ENCODE measurements at places on chromosomes 11 and 22. TPM values are rescaled to one million over a fixed set of nuclear protein-coding genes. Genes with fewer than 3 reads are reported as not detected.
A peak's percentile ranks its signal among the peaks of the same experiment; 100 is the strongest.

GRCh38 chr11:834371-835316 lies 1.9 kb downstream of the CD151 start:
- DNase-seq, result peak; percentile 22

- DNase-seq, result no peak
Observed at GRCh38 chr22:20131859-20132685, 468 bp downstream of the ZDHHC8 start.

The TPBGL gene
- 2.3 TPM for total RNA-seq

DNA sequence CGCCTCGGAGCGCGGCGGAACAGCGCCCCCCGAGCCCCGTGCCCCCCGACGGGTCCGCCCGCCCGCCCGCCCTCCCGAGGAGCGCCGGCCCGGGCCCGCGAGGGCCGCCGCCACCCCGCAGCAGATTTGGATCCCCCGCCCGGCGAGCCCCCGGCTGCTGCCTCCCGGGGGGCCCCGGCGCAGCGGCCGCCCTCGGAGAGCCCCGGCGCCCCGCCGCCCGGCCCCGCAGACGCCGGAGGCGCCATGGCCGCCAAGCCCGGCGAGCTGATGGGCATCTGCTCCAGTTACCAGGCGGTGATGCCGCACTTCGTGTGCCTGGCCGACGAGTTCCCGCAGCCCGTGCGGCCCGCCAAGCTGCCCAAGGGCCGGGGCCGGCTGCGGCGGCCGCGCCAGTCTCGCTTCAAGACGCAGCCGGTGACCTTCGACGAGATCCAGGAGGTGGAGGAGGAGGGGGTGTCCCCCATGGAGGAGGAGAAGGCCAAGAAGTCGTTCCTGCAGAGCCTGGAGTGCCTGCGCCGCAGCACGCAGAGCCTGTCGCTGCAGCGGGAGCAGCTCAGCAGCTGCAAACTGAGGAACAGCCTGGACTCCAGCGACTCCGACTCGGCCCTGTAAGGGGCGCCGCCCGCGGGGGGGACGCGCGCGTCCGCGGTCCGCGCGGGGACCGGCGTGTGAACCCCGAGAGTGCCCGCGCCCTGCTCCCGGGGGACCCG lies 380 bp downstream of the C11orf96 start:
- peak; percentile 51 for DNase-seq

The EHF gene
- not detected for total RNA-seq

DNA sequence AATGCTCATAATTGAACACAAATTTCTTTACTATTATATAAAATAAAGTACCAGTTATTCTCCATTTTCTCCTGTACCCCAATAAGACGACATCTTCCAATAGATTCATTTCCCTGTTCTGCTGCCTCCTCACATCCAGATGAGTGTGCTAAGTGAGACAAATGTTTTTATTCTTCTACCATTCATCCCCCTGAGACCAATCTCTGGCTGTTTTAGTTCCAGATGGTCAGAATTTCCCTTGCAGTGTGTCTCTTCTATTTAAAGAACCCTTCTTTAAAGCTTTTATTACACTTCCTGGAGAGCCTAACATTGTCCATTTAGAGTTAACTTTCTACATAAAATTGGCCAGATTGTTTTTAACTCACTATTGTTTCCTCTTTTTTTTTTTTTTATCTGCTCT lies 41.2 kb upstream of the GLYATL1 start:
- DNase-seq, result no peak

The SERPIND1 gene
- not detected for total RNA-seq

- DNase-seq, result no peak
Observed at GRCh38 chr22:49405590-49405989, 422.1 kb downstream of the BRD1 start.

DNA sequence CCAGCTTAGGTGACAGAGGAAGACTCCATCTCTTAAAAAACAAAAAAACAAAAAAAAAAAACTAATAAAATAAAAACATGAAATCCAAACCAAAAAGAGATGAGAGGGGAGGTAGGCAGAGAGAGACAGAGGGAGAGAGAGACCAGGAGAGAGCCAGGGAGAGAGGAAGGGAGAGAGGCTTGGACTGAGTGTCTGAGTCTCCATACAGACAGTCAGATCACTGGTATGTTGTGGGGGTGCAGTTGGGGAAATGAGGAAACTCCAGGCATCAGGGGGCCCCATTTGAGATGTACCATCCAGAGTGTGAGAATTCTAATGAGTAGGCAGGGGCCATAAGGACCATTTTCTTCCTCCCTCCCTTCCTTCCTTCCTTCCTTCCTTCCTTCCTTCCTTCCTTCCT lies 53.1 kb upstream of the SEPTIN5 start:
- no peak for DNase-seq

DNA sequence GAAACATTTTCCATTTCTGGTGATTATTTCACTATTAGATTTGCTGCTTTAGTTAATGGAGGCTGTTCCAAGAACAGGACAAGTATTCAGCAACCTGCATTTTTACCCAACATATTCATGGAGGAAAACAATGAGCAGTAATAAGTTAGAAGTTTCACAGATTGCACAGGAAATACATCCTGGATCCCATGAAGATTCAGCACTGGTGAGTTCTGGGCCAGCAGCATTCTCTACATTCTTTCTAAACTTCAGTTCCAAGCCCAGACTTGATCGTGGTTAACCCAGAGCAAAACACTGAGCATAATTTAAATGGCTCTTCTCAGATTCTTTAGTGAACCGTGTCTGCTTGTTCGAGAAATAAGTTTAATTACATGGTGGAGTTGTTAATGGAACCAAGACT lies 3.8 kb downstream of the FJX1 start:
- no peak for DNase-seq

The CAVIN3 gene
- total RNA-seq, result 5.9 TPM

DNA sequence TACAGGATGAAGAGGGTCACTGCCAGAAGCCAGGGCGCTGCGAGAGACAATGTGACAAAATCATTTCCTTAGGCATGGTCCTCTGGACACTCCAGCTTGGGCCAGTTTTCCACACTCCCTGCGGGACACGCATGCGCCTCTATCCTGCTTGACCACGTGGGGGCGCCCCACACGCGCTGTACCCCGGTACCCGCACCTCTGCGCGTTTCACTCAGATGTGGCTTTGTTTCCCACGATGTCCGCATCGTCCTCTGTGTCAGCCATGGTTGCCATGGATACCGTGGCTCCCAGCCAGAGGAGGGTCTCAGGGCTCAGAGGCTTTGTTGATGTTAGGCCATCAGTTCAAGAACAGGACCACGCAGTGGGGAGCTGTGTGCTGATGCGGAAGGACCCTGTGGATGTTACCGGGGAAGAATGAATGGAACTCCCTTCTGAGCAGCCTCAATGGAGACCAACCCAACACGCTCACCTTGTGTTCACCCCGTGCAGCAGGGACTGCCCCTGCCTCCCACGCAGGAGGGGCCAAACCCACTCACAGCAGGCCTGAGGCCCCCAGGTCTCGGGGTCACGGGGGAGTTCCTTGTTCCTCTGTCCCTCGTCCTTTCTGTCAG lies 101.1 kb upstream of the SLC22A12 start:
- peak; percentile 82 for DNase-seq

The KCNK4 gene
- total RNA-seq, result 0.47 TPM

- no peak for DNase-seq
Observed at GRCh38 chr11:70112017-70112434, 33.9 kb downstream of the ANO1 start.

The CNGA4 gene
- total RNA-seq, result not detected

The UBQLN3 gene
- total RNA-seq, result not detected

The C11orf87 gene
- 0.27 TPM for total RNA-seq

GRCh38 chr11:79249295-79249993 lies 191.4 kb downstream of the TENM4 start:
- DNase-seq, result no peak

GRCh38 chr11:128796270-128796669 lies 70.8 kb downstream of the KCNJ1 start:
- DNase-seq, result no peak

GRCh38 chr22:40175611-40176244 lies 2.0 kb upstream of the TNRC6B start:
- no peak for DNase-seq

The THYN1 gene
- total RNA-seq, result 35.9 TPM

The APOL5 gene
- total RNA-seq, result not detected

DNA sequence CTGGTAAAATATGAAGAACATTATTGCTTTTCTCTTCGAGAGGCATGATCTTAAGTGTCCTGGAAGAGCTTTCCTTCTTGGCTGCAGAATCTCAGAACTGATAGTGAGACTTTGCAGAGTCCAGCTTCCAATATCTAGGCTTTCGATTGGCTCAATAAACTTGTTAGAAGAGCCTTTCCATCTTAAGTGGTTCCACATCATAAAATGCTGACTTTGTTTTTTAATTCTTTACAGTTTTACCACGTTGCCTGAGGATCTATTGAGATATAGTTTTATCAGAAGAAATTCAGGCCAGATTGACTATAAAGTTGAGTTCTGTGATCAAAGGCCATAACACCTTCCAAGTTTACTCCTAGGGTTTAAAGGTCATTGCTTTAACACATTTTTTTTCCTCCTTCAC lies 15.6 kb upstream of the DNAJB7 start:
- DNase-seq, result no peak

DNA sequence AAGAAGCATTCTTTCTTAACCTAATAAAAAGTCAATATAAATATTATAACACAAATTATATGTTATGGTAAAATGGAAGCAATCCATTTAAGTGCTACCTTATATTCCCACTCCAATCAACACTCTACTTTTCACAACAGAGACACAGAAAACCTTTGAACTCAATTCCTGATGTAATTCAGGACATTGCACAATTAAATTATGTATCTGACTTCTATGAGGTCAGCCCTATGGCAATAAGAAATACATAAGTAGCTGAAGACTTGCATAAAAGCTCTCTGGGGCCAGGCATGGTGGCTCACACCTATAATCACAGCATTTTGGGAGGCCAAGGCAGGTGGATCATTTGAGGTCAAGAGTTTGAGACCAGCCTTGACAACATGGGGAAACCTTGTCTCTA lies 6.8 kb downstream of the OR4D10 start:
- DNase-seq, result no peak

The DERL3 gene
- total RNA-seq, result 1.2 TPM

The ANKK1 gene
- not detected for total RNA-seq

GRCh38 chr22:36221799-36222751 lies 17.3 kb downstream of the APOL2 start:
- peak; percentile 43 for DNase-seq

The ZBTB3 gene
- 14.6 TPM for total RNA-seq

GRCh38 chr11:45876401-45876800 lies 9.1 kb upstream of the MAPK8IP1 start:
- DNase-seq, result no peak

The SCUBE2 gene
- 2.5 TPM for total RNA-seq

The GSTT2B gene
- 11.9 TPM for total RNA-seq

The CATSPER1 gene
- total RNA-seq, result not detected

DNA sequence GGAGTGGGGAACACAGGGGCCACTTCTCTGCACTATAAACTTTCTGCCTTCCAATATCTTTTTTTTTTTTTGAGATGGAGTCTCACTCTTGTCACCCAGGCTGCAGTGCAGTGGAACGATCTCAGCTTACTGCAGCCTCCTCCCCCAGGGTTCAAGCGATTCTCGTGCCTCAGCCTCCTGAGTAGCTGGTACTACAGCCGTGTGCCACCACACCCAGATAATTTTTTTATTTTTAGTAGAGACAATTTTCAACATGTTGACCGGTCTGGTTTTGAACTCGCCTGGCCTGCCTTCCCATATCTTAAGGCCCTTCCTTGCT lies 1.7 kb downstream of the SLC3A2 start:
- DNase-seq, result no peak

The GDPD4 gene
- not detected for total RNA-seq

The MOGAT2 gene
- total RNA-seq, result not detected

The MCHR1 gene
- total RNA-seq, result 1.7 TPM

The CHCHD10 gene
- total RNA-seq, result 35.9 TPM

The NCR3LG1 gene
- total RNA-seq, result 0.51 TPM

DNA sequence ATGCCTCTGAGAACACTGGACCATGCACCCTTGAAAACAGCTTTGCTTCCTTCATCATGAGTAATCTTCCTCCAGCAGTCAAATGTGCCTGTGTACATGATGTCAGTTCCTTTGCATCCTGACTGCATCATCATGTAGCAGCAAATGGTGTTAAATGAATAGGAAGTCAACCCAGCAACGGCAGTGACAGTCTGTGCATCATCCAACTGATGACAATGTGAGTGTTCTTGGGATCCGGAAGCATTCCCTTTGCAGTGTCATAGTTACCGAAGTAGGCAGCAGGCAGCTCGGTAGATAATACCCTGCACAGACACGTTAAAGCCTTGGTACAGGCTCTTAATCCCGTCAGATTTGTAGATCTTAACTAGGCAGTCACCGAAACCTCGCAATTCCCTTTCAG lies 2.5 kb downstream of the WBP2NL start:
- no peak for DNase-seq

GRCh38 chr22:36816339-36816635 lies 548 bp downstream of the PVALB start:
- no peak for DNase-seq

The CELSR1 gene
- 0.27 TPM for total RNA-seq

DNA sequence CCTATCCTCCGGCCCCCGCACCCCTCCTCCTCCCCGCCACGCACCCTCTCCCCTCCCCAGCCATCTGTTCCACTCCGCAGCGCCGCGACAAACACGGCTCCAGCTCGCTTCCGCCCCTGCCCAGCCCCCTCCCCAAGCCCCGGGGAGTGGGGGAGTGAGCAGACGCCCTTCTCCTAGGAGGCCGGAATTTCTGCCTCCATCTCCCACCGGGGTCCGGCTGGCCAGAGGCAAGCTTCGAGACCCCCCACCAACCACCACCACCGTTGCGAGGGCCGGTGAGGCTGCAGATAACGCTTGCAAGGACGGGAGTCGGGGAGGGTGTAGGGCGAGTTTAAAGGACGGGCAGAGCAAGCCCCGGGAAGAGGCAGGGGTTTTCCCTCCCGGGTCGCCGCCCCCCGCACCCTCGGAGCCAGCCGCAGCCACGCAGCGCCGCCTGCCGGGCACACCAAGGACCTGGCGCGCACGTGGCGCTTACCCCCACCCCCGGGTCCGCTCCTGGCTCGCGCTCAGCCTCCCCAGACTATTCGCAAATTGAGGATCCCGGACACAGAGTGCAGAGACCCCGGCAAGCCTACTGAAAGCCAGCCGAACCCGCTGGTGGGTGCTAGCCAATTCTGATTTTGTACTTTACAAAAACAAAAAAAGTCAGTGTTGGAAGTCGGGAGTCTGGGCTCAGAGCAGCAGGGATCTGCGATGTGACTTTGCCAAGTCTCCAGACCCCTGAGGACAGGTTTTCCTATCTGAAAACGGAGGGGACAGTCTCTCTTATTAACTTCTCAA lies 22.6 kb downstream of the RTN4RL2 start:
- peak; percentile 88 for DNase-seq

The PHLDA2 gene
- 1.2 TPM for total RNA-seq

- no peak for DNase-seq
Observed at GRCh38 chr22:17132112-17132511, 11.0 kb upstream of the TMEM121B start.

- no peak for DNase-seq
Observed at GRCh38 chr11:122677256-122677655, 21.7 kb downstream of the UBASH3B start.

All from glutamatergic neuron (in vitro differentiated cells).